ENCODE measurements at places on chromosomes 16 and 17.

DNA sequence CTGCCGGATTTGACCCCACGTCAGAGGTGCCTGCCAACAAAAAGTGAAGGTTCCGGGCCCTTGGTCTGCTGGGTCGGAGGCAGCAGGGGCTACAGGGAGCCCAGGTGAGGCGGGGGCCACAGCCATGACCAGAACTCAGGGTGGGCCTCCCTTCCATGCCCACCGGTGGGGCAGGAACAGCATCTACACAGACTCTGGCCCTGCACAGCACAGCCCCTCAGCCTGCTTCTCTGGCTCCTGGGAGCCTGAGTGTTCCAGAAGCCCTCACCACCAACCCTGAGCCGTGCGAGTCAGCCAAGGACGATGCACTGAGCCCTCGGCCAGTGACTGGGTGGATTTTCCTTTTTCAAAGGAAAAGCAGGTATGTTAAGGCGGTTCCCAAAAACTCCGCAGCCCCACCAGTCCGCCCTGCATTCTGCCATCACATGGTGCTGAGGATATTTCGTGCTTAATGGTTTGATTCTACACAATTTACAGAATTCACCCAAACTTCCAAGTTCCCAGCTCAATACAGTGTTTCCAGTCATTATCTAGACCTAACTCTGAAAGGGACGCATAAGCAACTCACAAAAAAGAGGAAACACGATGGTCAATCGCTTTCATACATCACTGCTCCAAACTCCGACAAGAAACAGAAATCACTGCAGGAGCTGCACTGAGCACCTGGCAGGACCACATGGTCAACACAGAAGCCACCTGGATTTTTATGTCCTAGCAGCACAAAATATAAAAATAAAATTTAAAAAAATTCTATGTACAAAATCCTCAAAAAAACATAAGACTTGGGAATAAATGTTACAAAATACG lies 19.4 kb upstream of the C16orf95 start:
- H3K36me3 ChIP-seq: peaks cover 26% of the 10 kb centered on the region
- H3K4me3 ChIP-seq: no peak overlapping the region
- no peak for DNase-seq
- no peaks in the 10 kb centered on the region for H3K27me3 ChIP-seq

GRCh38 chr16:3256146-3256865 lies at the start of gene MEFV:
Gene MEFV (minus strand): TSS chr16:3256633. CDS start chr16:3256587, 46 bp downstream.
- H3K27me3 ChIP-seq: peaks cover 8% of the 10 kb centered on the region
- H3K4me3 ChIP-seq: no peak within 1 kb of the TSS
- H3K27ac ChIP-seq: no peak within 1 kb of the TSS

DNA sequence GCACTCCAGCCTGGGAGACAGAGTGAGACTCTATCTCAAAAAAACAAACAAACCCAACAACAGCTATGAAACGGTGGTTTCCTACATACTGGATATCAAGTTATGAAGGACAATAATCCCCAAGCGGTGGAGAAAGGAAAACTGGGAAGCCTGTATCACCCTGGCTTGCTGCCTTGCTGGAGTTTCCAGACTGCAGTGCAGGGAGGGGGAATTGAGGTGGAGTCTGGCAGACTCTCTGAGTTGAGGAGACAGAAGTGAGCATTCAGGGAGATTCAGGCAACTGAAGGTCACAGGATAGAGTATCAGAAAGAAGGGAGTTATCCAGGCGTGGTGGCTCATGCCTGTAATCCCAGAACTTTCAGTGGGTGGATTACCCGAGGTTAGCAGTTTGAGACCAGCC lies 11.9 kb downstream of the QRICH2 start:
- H3K4me3 ChIP-seq: no peak overlapping the region
- no peaks in the 10 kb centered on the region for H3K36me3 ChIP-seq
- peaks cover 4% of the 10 kb centered on the region for H3K4me1 ChIP-seq
- H3K27me3 ChIP-seq: no peaks in the 10 kb centered on the region
- DNase-seq: no peak

DNA sequence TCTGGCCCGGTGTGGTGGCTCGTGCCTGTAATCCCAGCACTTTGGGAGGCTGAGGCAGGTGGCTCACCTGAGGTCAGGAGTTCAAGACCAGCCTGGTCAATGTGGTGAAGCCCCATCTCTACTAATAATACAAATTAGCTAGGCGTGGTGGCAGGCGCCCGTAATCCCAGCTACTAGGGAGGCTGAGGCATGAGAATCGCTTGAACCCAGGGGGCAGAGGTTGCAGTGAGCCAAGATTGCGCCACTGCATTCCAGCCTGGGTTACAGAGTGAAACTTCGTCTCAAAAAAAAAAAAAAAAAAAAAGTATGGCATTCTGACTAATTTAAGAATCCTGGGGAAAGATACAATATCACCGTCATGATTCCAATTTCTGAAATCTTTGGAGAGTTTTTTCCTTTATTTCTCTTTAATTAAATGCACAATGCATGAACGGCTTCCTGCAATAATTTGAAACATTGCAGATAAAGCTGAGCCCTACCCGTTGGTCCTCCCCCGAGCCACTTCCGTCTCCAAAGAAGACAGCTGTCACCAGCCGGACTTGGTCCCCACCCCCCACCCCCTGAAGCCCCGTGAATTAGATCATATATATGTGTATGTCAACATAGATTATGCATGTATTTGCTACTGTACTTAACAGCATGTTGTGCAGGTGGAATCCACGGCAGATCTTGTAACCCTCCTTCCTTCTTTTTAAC lies 142.6 kb upstream of the PLCG2 start:
- H3K27ac ChIP-seq: no peak overlapping the region
- H3K4me3 ChIP-seq: no peak overlapping the region
- no peak for DNase-seq
- peaks cover 41% of the 10 kb centered on the region for H3K4me1 ChIP-seq
- H3K27me3 ChIP-seq: no peaks in the 10 kb centered on the region

DNA sequence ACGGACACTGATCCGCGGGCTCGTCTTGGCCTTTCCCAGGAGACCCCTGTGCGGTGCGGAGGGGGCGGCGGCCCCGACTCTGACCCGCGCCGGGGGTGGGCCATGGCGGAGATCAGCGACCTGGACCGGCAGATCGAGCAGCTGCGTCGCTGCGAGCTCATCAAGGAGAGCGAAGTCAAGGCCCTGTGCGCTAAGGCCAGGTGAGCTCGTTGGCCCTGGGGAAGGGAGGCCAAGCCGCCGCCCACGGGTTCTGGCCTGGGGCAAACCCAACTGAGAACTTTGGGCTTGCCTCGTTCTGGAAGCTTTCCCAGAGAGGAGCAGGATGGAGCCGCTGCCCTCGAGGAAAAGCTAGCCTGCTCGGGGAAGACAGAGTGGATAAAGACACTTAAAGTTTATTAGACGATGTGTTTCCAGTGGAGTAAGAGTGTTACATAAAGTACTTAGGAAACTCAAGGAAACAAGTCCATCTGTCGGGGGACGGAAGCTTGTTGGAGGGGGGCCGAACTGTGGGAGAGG lies 540 bp downstream of the PPP4C start:
- no peak for DNase-seq
- H3K4me1 ChIP-seq: peaks cover 32% of the 10 kb centered on the region
- H3K27ac ChIP-seq: peak overlapping the region; percentile 95
- H3K36me3 ChIP-seq: peaks cover 52% of the 10 kb centered on the region
- no peaks in the 10 kb centered on the region for H3K27me3 ChIP-seq

DNA sequence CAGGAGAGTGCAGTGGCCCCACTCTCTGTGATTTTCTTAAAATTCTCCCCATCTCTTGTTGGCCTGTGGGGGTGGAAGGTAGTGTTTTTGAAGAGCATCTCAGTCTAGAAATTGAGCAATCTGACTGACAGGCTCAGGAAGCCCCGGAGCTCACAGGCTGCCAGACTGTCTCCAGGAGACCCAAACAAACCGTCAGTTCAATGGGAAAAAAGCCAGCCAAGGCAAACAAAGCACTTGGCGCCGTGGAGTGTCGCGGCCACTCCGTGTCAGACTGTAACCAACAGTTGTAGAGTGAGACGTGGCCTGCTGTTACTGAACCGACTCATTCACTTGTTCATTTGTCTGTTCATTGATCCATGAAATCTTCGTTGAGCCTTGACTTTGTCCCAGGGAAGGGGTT lies 33.7 kb downstream of the RGS9 start:
- no peak overlapping the region for H3K4me3 ChIP-seq
- no peaks in the 10 kb centered on the region for H3K36me3 ChIP-seq
- no peaks in the 10 kb centered on the region for H3K27me3 ChIP-seq
- DNase-seq: no peak
- peaks cover 13% of the 10 kb centered on the region for H3K4me1 ChIP-seq

DNA sequence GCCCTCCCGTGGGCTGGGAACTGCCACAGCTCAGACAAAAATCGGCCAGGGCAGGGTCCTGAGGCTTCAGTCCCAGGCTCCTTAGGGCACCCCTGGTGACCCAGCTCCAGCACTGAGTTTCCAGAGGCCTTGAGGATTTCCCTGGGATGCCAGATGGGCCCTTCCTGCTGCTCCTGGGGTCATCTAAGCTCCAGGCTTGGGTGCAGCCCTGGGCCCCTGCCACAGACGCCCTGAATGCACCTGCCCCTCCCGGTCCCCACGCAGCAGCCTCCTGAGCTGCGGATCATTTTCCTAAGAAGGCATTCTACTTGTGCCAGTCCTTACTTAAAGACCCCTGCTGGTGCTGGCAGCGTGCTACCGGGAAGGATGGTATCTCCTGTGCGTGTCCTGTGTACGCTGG lies 6.0 kb upstream of the RNPS1 start:
- no peak overlapping the region for H3K4me3 ChIP-seq
- H3K27me3 ChIP-seq: no peaks in the 10 kb centered on the region
- H3K27ac ChIP-seq: no peak overlapping the region
- DNase-seq: no peak
- peaks cover 10% of the 10 kb centered on the region for H3K4me1 ChIP-seq

GRCh38 chr16:47196457-47196856 lies 52.7 kb upstream of the NETO2 start:
- no peaks in the 10 kb centered on the region for H3K27me3 ChIP-seq
- no peak for DNase-seq
- H3K4me1 ChIP-seq: no peaks in the 10 kb centered on the region
- H3K27ac ChIP-seq: no peak overlapping the region
- H3K4me3 ChIP-seq: no peak overlapping the region

DNA sequence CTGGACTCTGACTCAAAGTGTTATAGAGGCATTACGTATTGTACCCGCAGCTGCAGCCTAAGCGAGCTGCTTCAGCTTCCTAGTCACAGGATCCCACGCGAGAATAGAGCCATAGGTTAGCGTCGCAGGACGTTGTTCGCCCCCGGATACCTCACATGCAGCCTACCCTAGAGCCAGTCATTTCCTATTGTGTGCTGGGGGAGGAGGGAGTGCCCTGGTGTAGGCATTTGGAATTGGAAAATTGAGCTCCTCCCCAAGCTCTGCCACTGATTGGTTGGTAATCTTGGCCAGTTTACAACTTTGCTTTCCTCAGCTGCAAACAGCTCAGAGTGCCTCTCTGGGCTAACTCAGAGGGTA lies 530 bp downstream of the NAA60 start:
- peak overlapping the region; percentile 97 for H3K27ac ChIP-seq
- peak overlapping the region; percentile 92 for H3K4me3 ChIP-seq
- H3K27me3 ChIP-seq: no peaks in the 10 kb centered on the region
- peaks cover 30% of the 10 kb centered on the region for H3K36me3 ChIP-seq
- DNase-seq: peak; percentile 30

DNA sequence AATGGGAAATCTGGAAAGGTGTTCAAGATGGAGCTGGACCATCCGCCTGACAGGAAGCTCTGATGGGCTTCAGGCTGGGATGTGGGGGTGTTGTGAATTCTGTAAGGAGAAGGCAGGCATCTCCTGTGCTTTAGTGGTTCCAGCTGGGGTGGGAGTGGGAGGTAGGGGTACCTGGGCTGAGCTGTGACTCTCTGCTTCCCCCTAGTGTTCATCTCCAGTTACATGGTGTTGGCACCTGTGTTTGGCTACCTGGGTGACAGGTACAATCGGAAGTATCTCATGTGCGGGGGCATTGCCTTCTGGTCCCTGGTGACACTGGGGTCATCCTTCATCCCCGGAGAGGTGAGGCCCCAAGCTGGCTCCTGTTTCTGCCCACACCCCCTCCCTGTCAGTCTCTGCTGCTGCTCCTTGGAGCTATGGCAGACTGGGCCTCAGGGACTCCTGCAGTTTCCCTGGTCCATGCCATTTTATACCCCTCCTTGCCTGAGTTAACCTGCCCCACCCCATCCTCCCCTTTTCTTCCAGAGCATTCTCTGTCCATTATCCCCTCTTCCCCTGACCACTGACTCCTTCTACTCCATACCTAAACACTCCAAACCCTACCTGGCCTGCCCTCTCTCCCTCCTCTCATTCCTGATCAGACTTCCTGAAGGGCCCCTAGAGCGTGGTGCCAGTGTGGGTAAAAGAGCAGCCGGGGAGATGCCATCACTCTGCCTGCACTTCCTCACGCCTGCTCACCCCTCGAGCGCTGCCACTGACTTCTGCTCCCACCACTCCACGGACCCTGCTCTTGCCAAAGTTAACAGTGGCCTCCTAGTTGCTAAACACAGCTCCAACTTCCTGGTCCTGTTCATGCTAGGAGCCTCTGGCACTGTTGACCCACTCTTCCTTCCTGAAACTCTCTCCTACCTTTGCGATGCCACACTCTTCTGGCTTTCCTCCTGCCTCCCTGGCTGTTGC lies 3.4 kb downstream of the SPNS1 start:
- H3K27ac ChIP-seq: no peak overlapping the region
- H3K4me3 ChIP-seq: no peak overlapping the region
- DNase-seq: no peak
- H3K4me1 ChIP-seq: peaks cover 30% of the 10 kb centered on the region
- H3K27me3 ChIP-seq: no peaks in the 10 kb centered on the region

DNA sequence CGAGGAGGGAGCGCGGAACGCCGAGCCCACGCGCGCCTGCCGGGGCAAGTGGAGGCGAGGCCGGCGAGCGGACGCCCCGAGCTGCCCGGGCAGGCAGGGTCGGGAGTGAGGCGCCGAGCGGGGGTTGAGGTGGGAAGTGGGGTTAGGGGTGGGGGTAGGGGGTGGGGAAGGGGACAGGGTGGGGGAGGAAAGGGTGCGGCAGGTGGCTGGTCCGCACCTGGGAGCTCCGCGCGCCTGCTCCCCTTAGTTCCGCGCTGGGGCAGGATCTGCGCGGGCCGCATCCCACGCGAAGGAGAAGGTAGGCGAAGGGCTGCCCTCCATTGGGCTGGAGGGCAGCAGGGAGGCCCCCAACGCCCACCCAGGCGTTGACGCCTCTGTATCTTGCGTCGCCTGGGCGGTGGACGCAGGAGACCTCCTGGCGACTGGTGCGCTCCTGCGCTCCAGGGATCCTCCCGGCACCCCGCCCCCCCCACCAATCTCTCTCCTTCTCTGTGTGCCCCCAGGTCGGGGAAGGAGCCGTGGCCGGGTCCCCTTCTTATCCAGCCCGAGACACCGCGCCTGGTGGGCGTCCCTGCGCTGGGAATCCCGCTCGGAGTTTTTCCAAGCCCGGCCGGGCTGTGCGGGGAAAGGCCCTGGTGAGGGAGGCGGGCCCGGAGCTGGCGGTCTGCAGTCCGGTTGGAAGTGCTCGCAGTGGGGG lies 51.3 kb upstream of the AMZ2 start:
- no peak overlapping the region for H3K27ac ChIP-seq
- no peaks in the 10 kb centered on the region for H3K36me3 ChIP-seq
- no peak for DNase-seq

DNA sequence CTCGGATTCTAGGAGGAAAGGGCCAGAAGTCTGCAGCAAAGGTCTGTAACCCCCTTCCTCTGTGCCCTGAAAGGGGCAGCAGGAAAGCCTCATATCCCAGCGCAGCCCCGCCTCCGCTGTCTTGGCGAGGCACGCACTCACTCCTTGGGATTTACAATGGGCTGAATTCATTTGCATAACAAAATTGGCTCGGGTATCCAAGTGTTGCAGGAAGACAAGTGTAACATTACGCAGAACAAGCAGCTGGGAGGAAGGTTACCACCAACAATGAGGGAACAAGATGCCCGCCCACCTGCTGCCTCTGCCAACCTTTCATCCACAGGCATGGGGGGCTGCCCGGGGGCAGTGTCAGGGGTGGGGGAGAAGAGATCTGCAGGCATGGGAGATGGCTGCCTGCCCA lies 130.4 kb downstream of the MRM1 start:
- peaks cover 23% of the 10 kb centered on the region for H3K4me1 ChIP-seq
- no peak overlapping the region for H3K4me3 ChIP-seq
- no peak overlapping the region for H3K27ac ChIP-seq

Data from activated naive CD8-positive, alpha-beta T cell treated with anti-CD3 and anti-CD28 coated beads, Interleukin-2, amount 50 U/mL, for 24 hours (primary cell).